CD8-positive, alpha-beta memory T cell (primary cell): ENCODE measurements at places on chromosomes 5 and 9. TPM values are rescaled to one million over a fixed set of nuclear protein-coding genes. Genes with fewer than 3 reads are reported as not detected.

- no peaks in the 10 kb centered on the region for H3K4me1 ChIP-seq
- DNase-seq: no peak
- H3K27ac ChIP-seq: no peak overlapping the region
Measured at GRCh38 chr5:164893071-164893470, 1387.7 kb downstream of the MAT2B start.

Gene ZNG1F
- 11.5 TPM for total RNA-seq

DNA sequence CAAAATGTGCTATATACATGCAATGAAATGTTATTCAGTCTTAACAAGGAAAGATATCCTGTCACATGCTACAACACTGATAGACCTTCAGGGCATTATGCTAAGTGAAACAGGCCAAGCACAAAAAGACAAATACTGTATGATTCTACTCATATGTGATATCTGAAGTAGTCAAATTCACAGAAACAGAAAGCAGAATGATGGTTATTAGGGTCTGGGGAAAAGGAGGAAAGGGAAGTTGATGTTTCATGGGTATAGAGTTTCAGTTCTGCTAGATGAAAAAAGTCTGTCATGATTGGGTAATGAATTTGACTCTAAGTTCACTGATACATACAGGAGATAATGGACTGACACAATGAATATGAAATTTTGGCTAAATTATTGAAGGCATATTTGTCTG lies 11.2 kb upstream of the RIC1 start:
- no peak for DNase-seq
- H3K4me1 ChIP-seq: peaks cover 4% of the 10 kb centered on the region
- H3K27me3 ChIP-seq: no peaks in the 10 kb centered on the region
- no peak overlapping the region for H3K4me3 ChIP-seq
- no peaks in the 10 kb centered on the region for H3K36me3 ChIP-seq
- H3K27ac ChIP-seq: no peak overlapping the region

GRCh38 chr5:157959370-157959769 lies 100.4 kb upstream of the CLINT1 start:
- no peaks in the 10 kb centered on the region for H3K36me3 ChIP-seq
- no peak for DNase-seq
- no peaks in the 10 kb centered on the region for H3K4me1 ChIP-seq
- no peaks in the 10 kb centered on the region for H3K27me3 ChIP-seq
- H3K4me3 ChIP-seq: no peak overlapping the region

Gene ARHGEF39
- total RNA-seq: 10.7 TPM

DNA sequence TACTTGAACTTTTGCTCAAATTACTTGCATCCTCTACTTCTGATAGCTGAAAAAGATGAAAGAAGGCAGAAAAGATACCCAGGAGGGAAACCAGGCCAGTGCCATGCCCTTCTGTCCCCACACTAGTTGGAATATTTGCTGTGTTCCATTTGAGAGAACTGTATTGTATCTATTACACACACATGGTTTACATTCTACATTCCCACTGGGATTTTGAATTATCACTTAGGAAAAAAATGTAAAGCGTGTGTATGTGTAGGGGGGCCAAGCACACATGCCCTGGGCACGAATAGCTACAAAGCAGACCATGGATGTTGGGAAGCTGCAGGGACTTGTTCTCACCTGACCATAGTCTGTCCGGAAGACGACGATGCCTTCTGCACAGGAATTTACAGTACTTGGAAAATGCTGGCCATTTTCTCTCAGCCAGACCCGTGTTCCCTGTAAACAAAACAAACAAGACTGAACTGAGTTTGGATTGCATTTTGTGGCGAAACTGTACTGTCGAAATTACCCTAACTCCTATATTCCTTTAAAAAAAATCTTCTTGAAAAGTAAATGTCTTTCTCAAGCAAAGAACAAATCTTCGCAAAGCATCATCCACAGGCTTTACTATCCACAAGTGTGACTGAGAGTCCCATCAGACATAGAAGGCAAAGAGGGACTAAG lies 58.7 kb downstream of the MYO10 start:
- H3K36me3 ChIP-seq: no peaks in the 10 kb centered on the region
- no peaks in the 10 kb centered on the region for H3K27me3 ChIP-seq
- no peak overlapping the region for H3K27ac ChIP-seq
- no peak for DNase-seq
- H3K4me1 ChIP-seq: no peaks in the 10 kb centered on the region
- H3K4me3 ChIP-seq: no peak overlapping the region

Gene PCDHGB3
- 0.28 TPM for total RNA-seq

DNA sequence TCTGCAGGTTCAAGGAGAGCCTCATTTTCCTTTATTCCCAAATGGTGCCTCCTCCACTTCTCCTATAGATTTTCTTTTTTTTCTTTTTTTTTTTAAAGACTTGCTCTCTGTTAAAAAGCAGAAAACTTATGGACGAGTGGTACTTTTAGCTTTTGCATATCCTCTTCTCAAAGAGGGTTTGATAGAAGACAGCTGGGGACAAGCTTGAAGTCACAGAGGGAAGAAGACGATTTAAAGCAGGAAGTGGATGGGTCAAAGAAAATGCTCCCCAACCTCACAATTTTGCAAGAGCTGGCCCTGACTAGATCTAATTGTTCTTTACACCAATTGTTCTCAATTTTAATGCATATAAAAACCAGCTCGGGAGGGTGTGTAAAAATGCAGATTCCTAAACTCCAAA lies 48.9 kb downstream of the APBA1 start:
- DNase-seq: no peak
- H3K36me3 ChIP-seq: no peaks in the 10 kb centered on the region
- no peak overlapping the region for H3K4me3 ChIP-seq

GRCh38 chr5:68084396-68084795 lies 131.2 kb upstream of the PIK3R1 start:
- H3K36me3 ChIP-seq: no peaks in the 10 kb centered on the region
- no peaks in the 10 kb centered on the region for H3K27me3 ChIP-seq
- no peaks in the 10 kb centered on the region for H3K4me1 ChIP-seq
- H3K27ac ChIP-seq: no peak overlapping the region
- H3K4me3 ChIP-seq: no peak overlapping the region

Gene CCNB1
- 110 TPM for total RNA-seq

Gene UBE2QL1
- total RNA-seq: not detected

Gene WWC1
- total RNA-seq: 1.8 TPM

GRCh38 chr5:11684607-11685006 lies 219.6 kb downstream of the CTNND2 start:
- no peak overlapping the region for H3K4me3 ChIP-seq
- no peak for DNase-seq
- H3K27ac ChIP-seq: no peak overlapping the region
- H3K4me1 ChIP-seq: no peaks in the 10 kb centered on the region
- no peaks in the 10 kb centered on the region for H3K36me3 ChIP-seq

GRCh38 chr5:112492291-112492690 lies 73.2 kb upstream of the EPB41L4A start:
- H3K27ac ChIP-seq: no peak overlapping the region
- DNase-seq: no peak
- H3K4me1 ChIP-seq: no peaks in the 10 kb centered on the region
- H3K4me3 ChIP-seq: no peak overlapping the region
- no peaks in the 10 kb centered on the region for H3K36me3 ChIP-seq
- H3K27me3 ChIP-seq: no peaks in the 10 kb centered on the region

DNA sequence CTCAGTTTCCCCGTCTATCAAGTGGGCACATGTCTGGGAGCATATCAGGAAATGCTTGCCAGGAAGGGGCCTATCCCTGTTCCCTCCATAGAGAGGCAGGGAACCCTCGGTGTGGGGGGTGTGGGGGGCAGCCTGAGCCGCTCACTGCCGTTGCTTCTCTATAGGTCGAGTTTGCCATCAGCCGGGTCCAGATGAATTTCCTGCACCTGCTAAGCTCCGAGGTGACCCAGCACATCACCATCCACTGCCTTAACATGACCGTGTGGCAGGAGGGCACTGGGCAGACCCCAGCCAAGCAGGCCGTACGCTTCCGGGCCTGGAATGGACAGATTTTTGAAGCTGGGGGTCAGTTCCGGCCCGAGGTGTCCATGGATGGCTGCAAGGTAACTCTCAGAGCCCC lies 13.8 kb upstream of the ORM1 start:
- no peaks in the 10 kb centered on the region for H3K4me1 ChIP-seq
- H3K36me3 ChIP-seq: no peaks in the 10 kb centered on the region
- no peak overlapping the region for H3K27ac ChIP-seq
- H3K27me3 ChIP-seq: no peaks in the 10 kb centered on the region
- DNase-seq: no peak
- H3K4me3 ChIP-seq: no peak overlapping the region

Gene NRARP
- 2.3 TPM for total RNA-seq

GRCh38 chr9:94666364-94667099 lies 27.2 kb upstream of the FBP1 start:
- no peak overlapping the region for H3K4me3 ChIP-seq
- DNase-seq: no peak
- H3K4me1 ChIP-seq: no peaks in the 10 kb centered on the region
- no peaks in the 10 kb centered on the region for H3K27me3 ChIP-seq
- no peak overlapping the region for H3K27ac ChIP-seq
- H3K36me3 ChIP-seq: no peaks in the 10 kb centered on the region

Gene ECM2
- not detected for total RNA-seq

DNA sequence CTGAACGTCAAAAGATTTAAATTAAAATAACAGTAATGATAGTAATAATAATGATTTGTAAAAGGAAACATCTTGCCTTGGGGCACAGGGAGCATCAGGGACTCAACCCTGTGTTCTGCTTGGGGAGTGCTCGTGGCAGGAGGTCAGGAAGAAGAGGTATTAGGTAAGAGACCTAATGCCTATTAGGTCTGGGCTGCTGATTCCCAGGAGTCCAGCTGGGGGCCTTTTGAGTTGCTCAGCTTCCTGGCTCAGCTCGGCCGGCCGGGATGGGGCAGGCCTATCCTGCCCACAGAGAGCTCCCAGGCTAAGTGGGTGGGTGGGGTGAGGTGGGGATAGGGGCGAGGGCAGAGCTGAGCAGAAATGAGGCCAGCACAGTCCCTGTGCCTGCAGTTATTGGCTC lies 17.5 kb downstream of the LMX1B start:
- peaks cover 35% of the 10 kb centered on the region for H3K27me3 ChIP-seq
- H3K27ac ChIP-seq: no peak overlapping the region
- no peaks in the 10 kb centered on the region for H3K36me3 ChIP-seq

DNA sequence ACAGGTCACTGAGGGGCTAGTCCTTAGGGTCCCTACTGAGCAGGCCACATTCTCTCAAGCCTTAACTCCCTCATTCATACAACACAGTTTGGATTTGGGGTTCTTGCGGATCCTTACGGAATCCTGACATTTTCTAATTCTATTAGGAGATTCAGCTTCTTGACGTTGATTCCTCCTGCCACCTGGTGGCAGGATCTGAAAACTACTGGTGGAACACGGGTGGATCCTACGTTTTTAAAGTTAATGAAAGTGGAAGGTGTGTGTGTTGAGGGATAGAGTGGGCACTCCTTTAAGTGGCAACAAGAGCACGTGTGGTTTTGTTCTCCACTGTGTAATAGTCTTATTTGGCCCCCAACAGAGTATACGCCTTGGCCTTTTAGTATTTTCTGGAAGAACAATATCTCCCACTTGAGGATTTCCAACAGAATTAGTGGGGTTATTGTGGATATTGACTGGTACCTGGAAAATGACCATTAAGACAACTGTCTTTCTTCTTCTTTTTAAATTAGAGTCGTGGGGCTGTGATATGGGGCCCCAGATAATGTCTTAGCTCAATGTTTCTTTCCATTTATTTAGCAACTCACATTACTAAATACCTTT lies 25.2 kb downstream of the SLC28A3 start:
- H3K27me3 ChIP-seq: no peaks in the 10 kb centered on the region
- no peaks in the 10 kb centered on the region for H3K36me3 ChIP-seq
- H3K4me3 ChIP-seq: no peak overlapping the region
- H3K27ac ChIP-seq: no peak overlapping the region
- no peaks in the 10 kb centered on the region for H3K4me1 ChIP-seq
- DNase-seq: peak; percentile 28

- H3K4me3 ChIP-seq: no peak overlapping the region
- H3K4me1 ChIP-seq: peaks cover 5% of the 10 kb centered on the region
- H3K36me3 ChIP-seq: no peaks in the 10 kb centered on the region
- no peak for DNase-seq
Measured at GRCh38 chr5:175463641-175464040, 14.7 kb upstream of the SFXN1 start.

- H3K36me3 ChIP-seq: no peaks in the 10 kb centered on the region
- H3K27ac ChIP-seq: no peak overlapping the region
- DNase-seq: no peak
- H3K4me1 ChIP-seq: no peaks in the 10 kb centered on the region
Measured at GRCh38 chr5:17415321-17415758, 82.7 kb upstream of the TAF11L2 start.

Gene OR2Y1
- total RNA-seq: not detected

- no peak for DNase-seq
- no peaks in the 10 kb centered on the region for H3K36me3 ChIP-seq
- H3K4me1 ChIP-seq: no peaks in the 10 kb centered on the region
- H3K27me3 ChIP-seq: no peaks in the 10 kb centered on the region
Measured at GRCh38 chr9:95903398-95903797, 27.9 kb downstream of the ERCC6L2 start.

- H3K36me3 ChIP-seq: no peaks in the 10 kb centered on the region
- no peak for DNase-seq
- no peak overlapping the region for H3K27ac ChIP-seq
Measured at GRCh38 chr5:83724001-83724400, 3.3 kb upstream of the HAPLN1 start.

DNA sequence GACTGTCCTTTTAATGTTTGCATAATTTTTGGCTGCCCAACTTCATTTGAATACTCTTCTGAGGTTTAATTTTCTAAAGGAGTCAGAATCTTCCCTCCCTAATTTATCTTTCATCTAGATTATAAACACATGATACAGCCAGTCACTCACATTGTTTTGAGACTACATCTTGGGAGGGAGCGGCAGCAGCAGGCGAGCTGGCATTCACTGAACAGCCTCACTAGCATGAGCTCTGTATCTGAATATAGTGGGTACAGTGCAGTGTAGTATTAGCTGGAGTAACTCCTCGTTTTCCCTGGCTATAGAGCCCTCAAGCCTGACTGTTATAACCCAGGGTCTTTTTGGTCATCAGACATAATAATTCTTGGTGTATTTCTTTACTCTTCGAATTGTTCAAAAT lies 969.2 kb upstream of the COX7C start:
- no peak overlapping the region for H3K27ac ChIP-seq
- no peaks in the 10 kb centered on the region for H3K4me1 ChIP-seq
- H3K27me3 ChIP-seq: no peaks in the 10 kb centered on the region
- no peak for DNase-seq

- DNase-seq: no peak
- no peaks in the 10 kb centered on the region for H3K4me1 ChIP-seq
Measured at GRCh38 chr5:148075529-148075928, 11.7 kb downstream of the SPINK5 start.

Gene GBGT1
- total RNA-seq: 2.6 TPM

DNA sequence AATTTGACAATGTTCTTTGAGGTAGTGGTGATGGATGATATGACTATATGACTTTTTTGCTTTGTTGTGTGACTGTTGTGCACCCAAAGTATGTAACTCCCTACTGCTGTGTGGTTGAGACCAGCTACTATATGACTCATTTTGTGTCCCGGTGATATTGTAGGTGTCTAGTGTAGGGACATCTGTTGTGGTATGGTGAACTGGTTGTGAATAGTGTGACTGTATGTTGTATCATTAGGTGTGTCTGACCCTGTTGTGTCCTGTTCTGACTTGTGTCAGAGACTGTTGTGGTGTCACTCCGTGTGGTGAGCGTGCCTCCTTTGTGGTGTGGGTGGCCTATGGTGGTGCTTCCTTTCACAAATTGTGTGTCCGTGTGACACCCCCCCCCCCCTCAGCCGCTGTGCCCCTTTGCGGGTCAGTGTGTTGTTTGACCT lies 11.2 kb upstream of the CXXC5 start:
- no peaks in the 10 kb centered on the region for H3K27me3 ChIP-seq
- peak overlapping the region; percentile 44 for H3K4me3 ChIP-seq
- DNase-seq: no peak
- H3K27ac ChIP-seq: peak overlapping the region; percentile 73

Gene CDH9
- not detected for total RNA-seq
